ENCODE measurements at places on chromosomes 16 and 17.
A peak's percentile ranks its signal among the peaks of the same experiment; 100 is the strongest.

GRCh38 chr17:21772321-21772720 is 80.0 kb downstream of the KCNJ18 start:
- DNase-seq: no peak

- no peak for DNase-seq
Measured at GRCh38 chr16:87742781-87743490, 22.9 kb downstream of the KLHDC4 start.

- no peak for DNase-seq
Measured at GRCh38 chr16:67917852-67918236, 13.8 kb downstream of the CTRL start.

DNA sequence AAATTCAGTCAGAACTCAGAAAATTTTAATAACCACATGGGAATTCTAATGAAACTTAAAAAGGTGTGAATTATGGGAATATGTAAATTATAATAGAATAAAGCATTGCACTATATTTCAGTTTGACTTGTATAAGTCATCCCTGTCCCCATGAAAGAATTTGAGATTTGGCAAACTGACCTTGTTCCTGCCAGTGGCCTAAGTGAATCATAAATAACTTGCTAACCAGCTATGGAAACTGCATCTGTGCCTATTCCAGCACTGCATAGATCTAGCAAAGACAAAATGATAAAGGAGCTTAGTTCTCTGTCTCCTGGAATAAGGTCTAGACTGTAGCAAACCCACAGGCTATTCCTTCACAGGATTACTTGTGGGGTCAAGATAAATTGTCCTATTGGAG is 106.8 kb upstream of the NOG start:
- DNase-seq: no peak

GRCh38 chr17:67434061-67434525 is 57.0 kb downstream of the PITPNC1 start:
- DNase-seq: no peak

DNA sequence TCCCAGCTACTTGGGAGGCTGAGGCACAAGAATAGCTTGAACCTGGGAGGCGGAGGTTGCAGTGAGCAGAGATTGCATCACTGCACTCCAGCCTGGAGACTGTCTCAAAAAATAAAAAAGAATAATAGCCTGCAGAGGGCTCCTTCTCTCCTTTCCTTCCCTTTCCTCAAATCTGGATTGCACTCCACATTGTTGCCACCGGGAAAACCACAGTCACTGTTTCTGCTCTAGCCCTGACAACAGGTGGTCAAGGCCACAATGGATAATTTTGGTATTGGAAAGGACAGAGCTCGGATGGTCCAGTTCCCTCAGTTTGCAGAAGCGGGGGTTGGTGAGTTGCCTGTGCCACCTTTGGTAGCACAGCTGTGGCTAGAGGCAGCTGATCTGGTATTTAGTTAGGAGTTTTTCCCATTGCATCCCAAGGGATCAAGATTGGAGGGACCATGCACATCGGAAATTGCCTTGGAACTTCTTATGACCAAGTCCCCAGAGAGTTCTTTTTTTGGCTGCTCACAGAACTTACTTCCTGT is 44.7 kb upstream of the PRSS54 start:
- no peak for DNase-seq

DNA sequence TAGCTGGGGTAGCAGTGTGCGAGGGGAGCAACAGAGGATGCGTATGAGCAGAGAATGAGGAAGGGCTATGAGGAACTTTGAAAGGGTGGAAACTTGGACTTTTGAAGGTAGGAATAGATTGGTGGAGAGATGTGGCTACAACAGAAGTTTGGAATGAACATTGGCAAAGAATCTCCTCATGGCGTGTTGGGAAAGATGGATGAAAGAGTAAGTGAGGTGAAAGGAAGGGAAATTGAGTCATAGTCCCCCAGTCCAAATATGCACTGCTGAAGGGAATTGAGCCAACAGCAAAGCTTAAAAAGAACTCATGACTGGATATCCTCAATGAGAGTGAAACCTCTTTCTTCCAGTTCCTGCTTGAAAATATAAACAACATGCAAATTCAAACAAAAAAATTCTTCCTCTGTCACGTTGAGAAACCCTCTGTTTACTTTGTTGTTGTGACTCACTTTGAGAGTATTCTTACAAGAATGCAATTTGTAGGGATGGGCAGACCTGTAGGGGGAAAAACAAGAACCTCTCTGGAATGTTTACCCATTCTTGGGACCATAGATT is 313.2 kb upstream of the KCNJ16 start:
- no peak for DNase-seq

GRCh38 chr16:12300490-12300889 is 324.0 kb downstream of the SNX29 start:
- no peak for DNase-seq

DNA sequence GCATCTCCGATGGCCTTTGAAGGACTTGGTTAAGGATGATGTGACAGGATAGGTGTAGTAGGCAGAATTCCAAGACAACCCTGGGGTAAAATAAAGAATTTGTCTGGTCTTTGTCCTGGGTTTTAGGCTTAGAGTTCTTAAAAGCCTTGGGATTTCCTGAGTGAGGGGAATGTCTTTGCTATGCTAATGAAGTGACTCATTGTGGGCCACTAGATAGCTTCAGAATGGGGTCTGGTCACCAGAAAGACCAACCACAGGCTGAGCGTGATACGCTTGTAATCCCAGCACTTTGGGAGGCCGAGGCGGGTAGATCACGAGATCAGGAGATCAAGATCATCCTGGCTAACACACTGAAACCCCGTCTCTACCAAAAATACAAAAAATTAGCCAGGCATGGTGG is 182.8 kb upstream of the TOX3 start:
- DNase-seq: no peak

DNA sequence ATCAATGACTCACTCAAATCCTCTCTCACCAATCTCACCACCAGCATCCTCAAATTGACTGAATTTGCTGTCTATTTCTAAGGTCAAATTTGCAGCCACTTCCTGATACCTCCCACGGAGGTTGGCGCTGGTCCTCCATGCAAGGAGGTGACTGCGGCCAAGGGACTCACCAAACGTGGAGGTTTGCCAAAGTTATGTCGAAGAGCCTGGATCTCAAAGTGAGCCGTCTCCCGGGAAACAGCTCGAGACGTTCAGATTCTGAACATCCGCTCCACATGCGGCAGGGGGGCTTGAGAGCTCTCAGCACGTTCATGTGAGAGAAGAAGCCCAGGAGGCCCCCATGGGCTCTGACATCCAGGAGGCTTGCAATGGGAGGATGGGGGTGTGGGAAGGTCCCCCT is 22.6 kb downstream of the LGALS3BP start:
- DNase-seq: no peak

DNA sequence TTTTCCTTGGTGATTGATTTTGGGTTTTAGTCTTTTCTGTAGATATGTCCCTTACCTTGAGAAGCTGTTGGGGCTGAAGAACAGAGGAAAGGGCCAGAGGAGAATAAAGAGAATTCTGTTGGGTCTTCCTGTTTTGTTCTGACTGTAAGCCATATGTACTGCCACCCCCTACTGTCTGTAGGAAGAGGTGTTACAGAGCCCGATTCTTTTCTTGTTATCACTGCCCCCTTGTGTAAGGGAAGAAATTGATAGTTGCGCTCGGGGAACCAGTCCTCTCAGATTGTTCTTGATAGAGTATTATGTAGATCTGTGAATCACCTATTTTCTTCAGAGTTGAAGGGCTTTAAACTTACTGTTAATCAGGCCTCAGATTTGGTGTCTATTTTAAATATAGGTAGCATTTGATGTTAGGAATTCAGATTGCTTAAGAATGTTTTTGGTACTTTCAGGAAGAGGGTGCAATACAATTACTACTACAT is 2.4 kb downstream of the TANC2 start:
- DNase-seq: no peak

- DNase-seq: no peak
Measured at GRCh38 chr17:7591596-7591995, 1.7 kb upstream of the SOX15 start.

DNA sequence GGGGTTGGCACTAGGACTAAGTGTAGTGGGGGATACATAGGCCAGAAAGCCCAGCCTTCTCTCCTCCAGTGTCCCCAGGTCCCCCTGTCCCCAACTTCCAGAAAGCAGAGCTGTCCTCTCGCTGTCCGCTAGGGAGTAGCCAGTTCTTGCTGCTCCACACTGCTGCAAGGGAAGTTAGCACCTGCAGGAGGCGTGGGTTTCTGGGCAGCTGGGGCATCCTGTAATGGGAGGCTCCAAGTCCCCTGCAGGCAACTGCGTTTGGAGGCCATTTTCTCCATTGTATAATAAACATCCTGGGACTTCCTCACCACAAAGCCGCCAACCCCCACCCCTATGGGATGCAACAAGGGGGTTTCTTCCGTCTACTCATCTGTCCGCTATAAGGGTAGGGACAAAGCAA is 1.7 kb downstream of the RPRML start:
- DNase-seq: no peak

GRCh38 chr17:80024206-80024972 is 11.3 kb downstream of the TBC1D16 start:
- no peak for DNase-seq

DNA sequence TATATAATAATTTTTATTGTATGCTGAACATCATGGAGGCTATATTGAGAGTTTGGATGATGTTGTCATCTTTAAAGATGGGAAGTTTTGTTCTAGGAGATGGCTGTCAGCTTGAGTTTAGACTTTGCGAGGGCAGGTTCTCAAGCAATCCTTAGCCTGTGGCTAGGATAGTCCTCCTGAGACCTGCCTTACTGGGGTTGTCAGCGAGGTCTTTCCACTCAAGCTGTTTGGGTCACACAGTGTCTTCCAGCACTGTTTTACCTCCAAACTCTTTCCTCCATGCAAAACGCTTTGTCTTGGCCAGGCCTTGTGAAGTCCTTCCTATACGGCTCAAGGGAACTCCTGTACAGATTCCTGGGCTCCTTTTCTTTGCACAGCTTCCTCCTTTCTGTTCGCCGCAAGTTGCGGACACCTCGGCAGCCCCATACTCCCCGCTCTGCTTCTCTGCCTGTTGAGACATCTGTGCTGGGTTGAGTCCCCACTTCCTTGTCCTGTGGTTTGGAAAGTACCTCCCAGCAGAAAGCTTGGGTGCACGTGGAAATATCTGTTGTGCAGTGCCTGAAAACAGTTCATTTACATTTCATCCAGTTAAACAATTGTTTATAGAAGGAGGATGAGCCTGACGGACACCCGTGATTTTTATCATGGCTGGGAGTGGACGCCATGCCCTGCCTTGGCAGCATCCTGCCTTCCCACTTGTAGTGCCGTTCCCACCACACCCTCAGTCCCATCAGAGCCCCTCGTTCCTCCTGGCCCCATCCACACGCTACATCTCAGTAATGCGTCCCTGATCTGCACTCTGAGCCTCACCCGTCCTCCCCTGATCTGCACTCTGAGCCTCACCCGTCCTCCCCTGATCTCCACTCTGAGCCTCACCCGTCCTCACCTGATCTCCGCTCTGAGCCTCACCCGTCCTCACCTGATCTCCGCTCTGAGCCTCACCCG is 55.0 kb upstream of the CBFA2T3 start:
- peak; percentile 21 for DNase-seq

- no peak for DNase-seq
Measured at GRCh38 chr17:149231-149630, 11.9 kb downstream of the SCGB1C2 start.

DNA sequence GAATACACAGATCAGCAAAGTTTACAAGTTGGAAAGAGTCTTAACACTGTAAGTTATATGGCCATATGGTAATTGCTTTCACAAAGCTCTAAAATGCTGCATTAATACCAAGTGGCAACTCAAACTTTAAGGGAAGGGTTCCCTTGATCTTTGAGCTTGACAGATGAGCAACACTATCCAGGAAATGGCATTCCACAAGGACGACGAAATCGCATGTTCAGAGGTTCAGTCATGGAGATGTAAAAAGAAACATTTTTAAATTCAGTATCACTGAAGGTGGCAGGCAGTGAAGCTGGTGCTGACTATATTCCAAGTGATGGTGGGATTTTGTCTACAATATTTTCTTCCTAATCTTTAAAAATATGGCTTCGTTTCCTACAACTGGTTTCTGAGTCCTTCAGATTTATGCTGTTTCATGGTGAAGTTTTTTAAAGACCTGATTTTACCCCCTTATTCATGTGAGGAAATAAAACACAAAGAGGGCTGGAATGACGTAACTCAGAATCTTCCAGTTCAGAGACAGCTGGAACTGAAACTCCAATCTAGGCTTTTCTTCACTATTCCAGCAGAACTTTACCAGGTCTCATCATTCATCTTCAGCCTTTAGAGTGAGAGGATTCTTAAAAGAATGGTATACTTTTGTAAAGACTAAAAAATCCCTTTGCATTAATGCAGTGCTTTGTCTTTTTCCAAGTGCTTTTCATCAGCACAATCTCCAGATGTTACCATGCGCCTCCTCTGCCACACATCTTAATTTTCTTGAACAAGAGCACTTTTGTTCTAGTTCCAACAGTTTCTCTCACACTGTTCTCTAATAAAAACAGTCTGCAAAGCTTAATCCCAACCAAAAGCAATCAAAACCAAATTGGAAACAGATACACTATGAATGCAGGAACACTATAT is 20.2 kb downstream of the CHCT1 start:
- no peak for DNase-seq

- DNase-seq: no peak
Measured at GRCh38 chr17:48148029-48148770, 40.6 kb downstream of the SNX11 start.

GRCh38 chr16:85422632-85423550 is 190.2 kb upstream of the GSE1 start:
- DNase-seq: no peak

DNA sequence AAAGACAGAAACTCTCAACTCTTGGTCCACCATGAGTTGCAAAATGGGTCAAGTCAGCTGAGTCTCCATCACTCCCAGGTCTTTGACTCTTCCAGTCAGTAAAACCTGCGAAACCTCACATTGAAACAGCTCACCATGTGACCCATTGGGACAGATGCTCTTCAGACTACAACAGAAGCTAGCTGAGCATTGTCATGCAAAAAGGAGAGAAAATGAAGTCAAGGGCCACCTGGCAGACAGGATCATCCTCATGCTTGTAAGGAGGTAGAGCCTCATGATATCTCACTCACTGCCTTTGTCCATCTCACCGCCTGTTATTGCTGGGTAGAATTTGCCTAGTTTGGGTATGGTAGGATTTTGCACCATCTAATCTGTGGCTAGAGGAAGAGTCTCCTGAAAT is 50.2 kb downstream of the MAF start:
- DNase-seq: no peak

DNA sequence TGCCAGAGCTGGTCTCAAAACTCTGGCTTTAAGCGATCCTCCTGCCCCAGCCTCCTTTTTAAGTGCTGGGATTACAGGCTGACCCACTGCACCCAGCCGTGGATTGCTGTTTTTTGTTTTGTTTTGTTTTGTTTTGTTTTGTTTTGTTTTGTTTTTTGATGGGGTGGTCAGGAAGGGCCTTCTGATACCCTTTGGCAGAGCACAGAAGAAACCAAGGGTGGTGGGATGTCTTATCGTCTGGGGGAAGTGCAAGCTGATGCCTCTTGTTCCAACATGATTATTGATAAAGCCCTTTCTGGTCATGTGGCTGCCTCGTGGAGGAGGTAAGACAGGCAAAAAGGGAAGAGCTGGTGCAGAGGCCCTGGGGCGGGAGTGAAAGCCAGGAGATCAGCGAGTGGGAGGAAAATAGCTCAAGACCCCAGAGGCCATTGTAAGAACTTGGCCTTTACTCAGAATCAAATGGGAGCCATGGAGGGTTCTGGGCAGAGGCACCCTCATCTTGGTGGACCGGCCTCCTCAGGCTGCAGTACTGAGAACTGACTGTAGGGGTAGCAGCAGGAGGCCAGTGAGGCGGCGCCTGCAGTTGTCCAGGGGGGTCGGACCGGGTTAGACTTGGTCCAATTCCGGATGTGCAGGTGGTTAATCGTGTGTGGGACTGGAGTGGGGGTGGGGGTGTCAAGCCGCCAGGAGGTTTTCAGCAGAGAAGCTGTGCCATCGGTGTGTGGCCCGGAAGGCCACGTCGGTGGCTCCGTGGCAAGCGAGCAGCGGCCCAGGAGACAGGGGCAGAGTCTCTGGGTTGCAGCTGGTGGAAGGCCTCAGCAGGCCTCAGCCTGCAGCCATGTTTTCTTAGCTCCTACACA is 84.4 kb upstream of the GSE1 start:
- DNase-seq: no peak

Measured in stimulated activated CD8-positive, alpha-beta memory T cell treated with anti-CD3 and anti-CD28 coated beads, Interleukin-4, amount 100 ng/mL, for 1 hour (primary cell).